ENCODE measurements at places on chromosomes 16 and 17.

DNA sequence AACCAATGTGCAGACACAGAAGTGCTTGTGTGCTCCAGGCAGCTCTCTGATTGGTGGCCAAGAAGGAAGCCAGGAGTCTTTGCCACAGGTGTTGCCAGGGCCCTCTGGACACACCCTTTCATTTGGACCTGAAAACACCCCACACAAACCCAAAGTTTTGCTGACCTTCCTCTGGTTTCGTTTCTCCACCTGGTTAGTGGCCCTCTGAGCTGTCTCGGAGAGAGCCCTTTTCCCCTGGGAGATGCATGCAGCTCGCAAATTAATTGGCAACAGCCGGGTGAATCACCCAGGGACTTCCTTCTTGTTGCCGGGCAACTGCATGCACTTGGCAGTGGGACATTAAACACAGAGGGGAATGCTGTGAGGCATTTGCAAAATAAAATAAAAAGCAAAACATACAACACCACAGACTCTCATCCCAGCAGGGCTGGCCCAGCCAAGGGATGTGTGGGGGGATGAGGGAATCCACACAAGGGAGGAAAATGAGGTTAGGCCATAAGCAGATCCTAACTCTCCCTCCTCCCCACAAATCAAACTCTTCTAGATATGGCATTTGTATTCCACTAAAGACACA is 286.6 kb downstream of the SOX9 start:
- DNase-seq, result peak; percentile 39

DNA sequence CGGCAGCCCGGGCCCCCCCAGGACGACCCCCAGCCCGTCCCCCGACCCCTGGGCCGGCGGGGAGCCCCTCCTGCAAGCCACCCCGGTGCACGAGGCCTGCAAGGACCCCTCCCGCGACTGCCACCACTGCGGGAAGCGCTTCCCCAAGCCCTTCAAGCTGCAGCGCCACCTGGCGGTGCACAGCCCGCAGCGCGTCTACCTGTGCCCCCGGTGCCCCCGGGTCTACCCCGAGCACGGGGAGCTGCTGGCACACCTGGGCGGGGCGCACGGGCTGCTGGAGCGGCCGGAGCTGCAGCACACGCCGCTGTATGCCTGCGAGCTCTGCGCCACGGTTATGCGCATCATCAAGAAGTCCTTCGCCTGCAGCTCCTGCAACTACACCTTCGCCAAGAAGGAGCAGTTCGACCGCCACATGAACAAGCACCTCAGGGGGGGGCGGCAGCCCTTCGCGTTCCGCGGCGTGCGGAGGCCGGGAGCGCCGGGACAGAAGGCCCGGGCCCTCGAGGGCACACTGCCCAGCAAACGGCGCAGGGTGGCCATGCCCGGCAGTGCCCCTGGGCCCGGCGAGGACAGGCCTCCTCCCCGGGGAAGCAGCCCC is 15.6 kb upstream of the ZFPM1 start:
- DNase-seq, result no peak

DNA sequence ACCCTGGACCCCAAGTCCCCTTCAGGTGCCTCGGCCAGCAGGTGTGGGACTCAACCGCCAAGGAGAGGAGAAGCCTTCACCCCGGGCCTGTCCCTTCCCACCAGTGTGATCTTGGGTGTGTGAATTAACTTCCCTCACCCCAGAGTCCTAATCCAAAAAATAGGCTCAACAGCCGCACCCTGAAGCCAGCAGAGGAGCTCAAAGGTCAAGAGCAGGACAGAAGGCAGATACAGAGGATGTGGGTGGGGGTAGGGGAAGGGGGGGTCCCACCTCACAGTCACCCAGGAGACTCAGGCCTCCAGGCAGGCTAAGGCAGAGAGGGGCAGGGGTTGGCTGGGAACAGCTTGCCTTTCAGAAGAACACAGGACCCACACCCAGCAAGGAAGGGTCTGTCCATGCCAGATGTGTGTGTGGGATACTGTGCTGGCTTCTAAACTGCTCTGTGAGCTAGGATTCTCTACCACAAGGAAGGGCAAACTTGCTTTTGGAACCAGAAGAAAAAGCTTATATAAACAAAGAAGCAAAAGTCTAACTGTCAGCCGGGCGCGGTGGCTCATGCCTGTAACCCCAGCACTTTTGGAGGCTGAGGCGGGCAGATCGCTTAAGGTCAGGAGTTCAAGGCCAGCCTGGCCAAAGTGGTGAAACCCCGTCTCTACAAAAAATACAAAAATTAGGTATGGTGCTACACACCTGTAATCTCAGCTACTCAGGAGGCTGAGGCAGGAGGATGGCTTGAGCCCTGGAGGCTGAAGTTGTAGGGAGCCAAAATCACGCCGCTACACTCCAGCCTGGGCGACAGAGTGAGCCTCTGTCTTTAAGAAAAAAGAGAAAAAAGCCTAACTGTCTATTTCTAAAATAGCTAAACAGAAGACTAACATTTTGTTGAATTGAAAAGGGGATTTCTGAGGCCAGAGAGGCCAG is 4.6 kb downstream of the PIEZO1 start:
- DNase-seq, result no peak

GRCh38 chr16:70433458-70434103 is 5.3 kb downstream of the ST3GAL2 start:
- DNase-seq, result peak; percentile 48

DNA sequence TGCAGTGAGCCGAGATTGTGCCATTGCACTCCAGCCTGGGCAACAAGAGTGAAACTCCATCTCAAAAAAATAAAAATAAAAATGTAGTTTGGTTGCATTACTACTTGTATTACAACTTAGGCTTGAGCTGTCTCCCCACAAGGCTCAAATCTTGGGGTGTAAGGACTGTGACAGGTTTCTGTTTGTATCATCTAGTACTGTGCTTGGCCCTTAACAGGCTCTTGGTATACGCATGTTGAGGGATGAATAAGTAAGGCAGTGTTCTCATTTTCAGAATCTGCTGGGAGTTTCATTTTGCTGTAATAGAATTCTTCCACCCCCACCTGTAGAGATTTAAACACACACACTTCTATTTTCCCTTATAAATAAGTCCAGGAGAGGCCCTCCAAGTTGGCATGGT is 289.4 kb upstream of the EEF2KMT start:
- DNase-seq, result no peak

DNA sequence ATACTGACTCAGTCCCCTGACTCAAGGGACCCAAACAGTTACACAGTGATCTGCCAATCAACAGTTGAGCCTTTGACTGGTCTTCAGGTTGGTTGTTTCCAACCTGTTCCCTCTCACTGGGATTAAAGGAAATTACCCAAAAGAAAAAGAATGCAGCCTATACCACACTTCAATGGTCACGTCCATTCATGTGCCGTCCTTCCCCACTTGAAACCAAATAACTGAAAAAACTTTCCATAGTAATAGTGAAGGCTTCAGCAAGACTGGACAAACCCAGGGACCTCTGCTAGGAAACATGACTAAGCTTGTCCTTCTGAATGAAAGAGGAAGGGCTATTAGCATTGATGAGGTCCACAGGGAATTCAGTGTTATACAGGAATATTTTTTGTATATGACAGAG is 30.6 kb downstream of the MRPS23 start:
- DNase-seq, result no peak

GRCh38 chr16:48611329-48612137 is 1.6 kb upstream of the N4BP1 start:
- peak; percentile 36 for DNase-seq

- DNase-seq, result no peak
Observed at GRCh38 chr17:63096426-63096825, 130.4 kb downstream of the TANC2 start.

GRCh38 chr16:73002866-73003265 is 45.1 kb downstream of the ZFHX3 start:
- no peak for DNase-seq

GRCh38 chr17:51153210-51154072 is at the start of gene NME1:
Gene NME1 (plus strand): TSS chr17:51153559. CDS start chr17:51155655, 2,096 bp downstream.
- DNase-seq, result peak; percentile 100

DNA sequence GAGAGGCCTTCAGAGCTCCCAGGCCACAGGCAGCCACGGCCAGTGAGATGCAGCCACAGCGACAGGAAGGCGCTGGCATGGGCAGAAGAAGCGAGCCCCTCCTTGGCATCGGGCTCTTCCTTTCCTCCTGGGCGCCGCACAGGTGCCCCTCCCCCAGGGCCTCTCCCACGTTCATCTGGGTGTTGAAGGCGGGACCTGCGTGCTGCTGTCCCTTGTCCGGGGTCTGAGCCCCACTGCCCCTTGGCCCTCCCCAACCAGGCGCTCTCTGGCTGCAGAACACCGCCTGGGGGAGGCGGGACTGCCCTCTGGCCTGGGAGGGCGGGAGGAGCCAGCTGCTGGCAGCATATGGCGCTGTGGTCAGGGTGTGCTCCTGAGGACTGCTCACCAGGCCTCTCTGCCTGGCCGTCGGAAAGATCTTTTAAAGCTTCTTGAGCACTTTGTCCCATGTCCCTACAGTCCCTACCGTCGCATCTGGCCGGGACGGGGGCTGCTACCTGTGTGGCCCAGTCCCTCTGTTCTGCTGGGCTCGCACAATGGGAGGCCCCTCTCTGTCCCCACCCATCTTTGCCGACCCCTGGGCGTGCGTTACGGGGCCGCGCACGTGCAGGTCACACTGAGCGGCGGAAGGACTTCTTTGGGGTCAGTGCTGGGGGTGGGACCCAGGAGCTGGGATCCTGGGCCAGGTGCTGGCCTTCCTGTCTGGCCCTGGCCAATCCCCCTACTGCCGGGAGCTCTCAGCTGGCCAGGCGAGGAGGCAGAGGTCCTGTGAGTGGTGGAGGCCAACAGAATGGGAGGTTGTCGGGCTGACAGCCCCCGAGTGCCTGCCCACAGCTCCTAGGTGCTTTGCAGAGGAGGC is 1.7 kb downstream of the SLC25A10 start:
- DNase-seq, result no peak

- no peak for DNase-seq
Observed at GRCh38 chr17:74767111-74767516, 9.0 kb downstream of the NAT9 start.

- no peak for DNase-seq
Observed at GRCh38 chr17:10069301-10069700, 129.1 kb downstream of the GAS7 start.

DNA sequence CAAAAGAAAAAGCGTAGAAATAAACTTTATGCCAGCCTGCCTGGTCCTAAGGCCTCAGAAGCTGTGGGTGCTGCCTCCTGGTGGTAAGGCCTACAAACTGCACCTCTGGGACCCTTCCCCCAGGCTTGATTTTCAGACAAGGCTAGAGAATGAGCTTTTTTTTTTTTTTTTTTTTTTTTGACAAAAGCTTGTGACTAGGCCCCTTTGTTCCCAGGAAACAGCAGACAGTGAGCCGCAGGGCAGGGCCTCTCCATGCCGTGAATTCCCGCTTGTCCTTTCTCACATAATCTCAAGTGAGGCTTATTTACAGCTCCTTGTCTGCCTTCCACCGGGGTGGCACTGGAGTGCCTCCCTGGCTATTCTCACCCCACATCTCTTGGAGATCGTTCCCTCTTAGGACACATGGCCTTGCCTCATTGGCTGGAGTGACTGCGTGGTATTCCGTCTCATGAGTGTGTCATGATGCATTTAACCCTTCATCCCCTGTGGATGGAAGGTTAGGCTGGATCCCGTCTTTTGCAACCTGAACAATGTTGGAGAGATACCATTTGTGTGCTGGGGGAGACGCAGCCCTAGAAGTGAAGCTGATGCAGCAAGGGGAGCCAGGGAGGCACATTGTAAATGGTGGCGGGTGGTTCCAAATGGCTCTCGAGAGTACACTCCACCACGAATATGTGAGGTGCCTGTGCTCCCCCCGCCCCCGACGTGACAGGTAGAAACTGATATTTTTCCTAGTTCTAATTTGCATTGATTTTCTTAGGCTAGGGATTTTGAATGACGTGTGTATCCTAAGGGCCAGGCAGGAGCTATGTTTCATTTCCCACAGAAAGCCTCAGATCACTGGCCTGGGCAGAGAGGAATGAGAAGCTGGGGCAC is 49.6 kb downstream of the USP22 start:
- DNase-seq, result peak; percentile 78

- no peak for DNase-seq
Observed at GRCh38 chr16:87800497-87800896, 34.7 kb upstream of the KLHDC4 start.

DNA sequence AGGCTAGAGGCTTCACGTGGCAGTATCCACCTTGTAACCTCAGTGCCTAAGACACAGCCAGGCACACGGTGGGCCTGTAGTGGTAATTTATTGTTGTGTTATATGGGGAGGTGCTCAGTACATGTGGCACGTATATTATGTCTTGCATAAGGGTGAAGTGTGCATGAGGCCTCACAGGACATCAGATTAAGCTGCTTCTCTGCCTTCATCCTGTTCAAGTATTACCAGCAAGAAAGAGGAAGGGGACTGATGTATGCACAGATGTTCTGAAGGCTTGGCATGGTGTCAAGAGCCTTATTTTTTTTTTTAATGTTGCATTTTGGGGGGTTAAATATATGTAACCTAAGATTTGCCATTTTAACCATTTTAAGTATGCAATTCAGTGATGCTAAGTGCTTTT is 71.6 kb downstream of the ABCC1 start:
- DNase-seq, result no peak

GRCh38 chr16:57475711-57476339 is 10.5 kb downstream of the DOK4 start:
- DNase-seq, result no peak

- DNase-seq, result no peak
Observed at GRCh38 chr16:28279006-28279405, 13.3 kb upstream of the SBK1 start.

DNA sequence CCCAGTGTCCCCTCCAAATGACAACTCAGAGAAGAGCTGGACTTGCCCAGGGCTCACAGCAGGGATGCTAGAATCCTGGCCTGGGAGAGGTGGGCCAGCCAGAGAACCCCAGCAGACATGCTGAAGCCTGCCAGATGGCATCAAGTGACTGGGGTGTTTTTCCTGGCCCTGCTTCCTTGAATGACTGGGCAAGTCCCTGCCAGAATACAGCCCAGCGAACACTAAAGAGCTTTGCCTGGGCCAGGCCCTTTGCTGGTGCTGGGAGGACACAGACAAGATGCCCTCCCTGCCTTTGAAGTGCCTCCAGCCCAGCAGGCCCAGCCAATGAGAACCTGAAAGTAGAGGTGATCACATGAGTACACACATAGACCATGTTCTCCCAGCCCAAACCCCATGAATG is 11.5 kb downstream of the ZNF319 start:
- no peak for DNase-seq

GRCh38 chr16:69169051-69169450 is 17.9 kb upstream of the SNTB2 start:
- DNase-seq, result no peak

DNA sequence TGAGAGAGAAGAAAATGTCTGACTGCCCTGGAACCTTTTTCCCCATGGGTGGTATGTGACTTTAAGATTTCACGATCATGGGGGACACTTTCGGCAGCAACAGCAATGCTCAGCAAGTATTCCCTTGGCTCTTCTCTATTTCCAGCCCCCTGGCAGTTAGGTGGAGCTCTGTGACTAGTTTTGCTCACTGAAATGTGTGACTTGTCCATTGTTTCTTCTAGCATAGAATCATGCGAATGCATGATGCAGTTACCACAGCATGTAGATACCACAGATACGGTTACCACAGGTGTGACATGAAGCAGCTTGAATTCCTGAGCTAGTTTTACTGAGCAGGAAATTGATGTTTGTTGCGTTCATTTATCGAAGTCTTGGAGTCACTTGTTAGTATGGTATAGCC is 1034.5 kb upstream of the EEF2KMT start:
- no peak for DNase-seq
